Fibroblast of skin of right quadriceps (primary cell): ENCODE measurements at places on chromosomes 12 and 14.

DNA sequence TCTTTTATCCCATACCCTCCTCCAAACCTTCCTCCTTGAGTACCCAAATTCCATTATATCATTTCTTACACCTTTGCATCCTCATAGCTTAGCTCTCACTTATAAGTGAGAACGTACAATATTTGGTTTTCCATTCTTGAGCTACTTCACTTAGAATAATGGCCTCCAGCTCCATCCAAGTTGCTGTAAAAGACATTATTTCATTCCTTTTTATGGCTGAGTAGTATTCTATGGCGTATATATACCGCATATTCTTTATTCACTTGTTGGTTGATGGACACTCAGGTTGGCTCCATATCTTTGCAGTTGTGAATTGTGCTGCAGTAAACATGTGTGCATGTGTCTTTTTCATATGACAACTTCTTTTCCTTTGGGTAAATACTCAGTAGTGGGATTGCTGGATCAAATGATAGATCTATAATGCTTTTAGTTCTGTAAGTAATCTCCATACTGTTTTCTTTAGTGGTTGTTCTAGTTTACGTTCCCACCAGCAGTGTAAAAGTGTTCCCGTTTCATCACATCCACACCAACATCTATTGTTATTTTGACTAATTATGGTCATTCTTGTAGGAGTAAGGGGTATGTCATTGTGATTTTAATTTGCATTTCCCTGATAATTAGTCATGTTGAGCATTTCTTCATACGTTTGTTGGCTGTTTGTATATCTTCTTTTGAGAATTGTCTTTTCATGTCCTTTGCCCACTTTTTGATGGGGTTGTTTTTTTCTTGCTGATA is 10.1 kb downstream of the RAB21 start:
- no peak for DNase-seq

GRCh38 chr12:12870465-12870864 is 20.9 kb upstream of the GPRC5A start:
- DNase-seq: peak; percentile 100

GRCh38 chr12:130762319-130762675 is 46.2 kb upstream of the RIMBP2 start:
- no peak for DNase-seq

GRCh38 chr12:44703182-44703910 is 172.8 kb downstream of the NELL2 start:
- DNase-seq: no peak

- peak; percentile 63 for DNase-seq
Measured at GRCh38 chr12:90015228-90015627, 306.6 kb upstream of the ATP2B1 start.

GRCh38 chr12:43098766-43099550 is 453.0 kb downstream of the ADAMTS20 start:
- DNase-seq: no peak

DNA sequence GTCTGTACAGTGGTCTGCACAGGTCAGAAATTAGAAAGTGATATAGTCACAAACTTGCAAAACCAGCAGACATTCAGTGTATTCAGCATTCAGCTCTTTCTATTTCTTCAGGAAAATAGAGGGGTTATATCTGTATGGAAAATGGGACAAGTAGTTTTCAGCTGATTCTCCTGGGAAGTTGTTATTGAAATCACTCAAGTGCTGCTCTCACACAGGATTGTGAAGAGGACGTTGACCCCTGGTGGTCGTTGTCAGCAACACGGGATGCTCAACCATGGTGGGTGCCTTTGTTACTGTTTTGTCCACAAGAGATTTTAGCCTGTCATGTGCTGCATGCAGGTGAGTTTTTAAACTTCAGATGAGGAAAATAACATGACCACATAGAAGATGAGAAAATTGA is 981.8 kb downstream of the TMEM121 start:
- no peak for DNase-seq

DNA sequence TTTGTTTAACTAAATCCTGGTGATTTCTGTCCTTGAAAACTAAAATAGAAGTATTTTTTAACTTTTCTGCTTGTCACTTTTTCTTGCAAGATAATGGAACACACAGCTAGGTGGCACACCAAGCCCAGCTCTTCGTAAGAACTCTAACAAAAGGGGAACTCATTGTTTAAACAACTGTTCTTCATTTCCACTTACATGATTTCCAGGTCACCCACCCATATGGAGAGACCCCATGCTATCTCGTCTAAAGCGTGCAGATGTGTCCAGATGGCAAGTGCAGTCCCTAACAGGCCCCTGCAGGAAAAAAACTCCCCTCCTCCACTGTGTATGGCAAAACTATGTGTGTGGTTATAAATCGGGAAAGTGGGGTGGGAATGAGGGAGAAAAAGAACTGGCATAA is 43.3 kb upstream of the NT5DC3 start:
- DNase-seq: peak; percentile 44
